Naive B cell (primary cell): ENCODE measurements at places on chromosomes 6 and 20.

GRCh38 chr6:100101644-100102043, 107.6 kb upstream of the MCHR2 start:
- DNase-seq = no peak

DNA sequence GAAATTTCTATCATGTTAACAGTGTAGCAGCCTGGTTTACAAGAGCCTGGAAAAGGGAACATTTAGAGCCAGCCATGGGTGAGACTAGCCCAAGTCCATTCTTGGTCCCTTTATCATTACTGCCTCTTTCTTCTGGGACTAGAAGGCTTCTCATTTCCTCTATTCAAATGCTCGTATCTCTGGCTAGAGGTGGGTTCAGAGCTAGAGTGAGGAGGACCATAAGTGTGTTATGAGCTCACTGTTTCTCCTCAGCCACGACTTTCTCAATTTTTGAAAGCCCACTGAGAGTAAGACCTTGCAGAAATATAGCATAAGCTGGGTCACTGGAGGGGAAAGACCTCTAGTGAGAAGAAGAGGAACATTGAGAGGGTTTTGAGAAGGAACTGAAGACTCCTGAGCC, 100.0 kb downstream of the SOBP start:
- no peak for DNase-seq

- no peak for DNase-seq
Observed at GRCh38 chr6:53792016-53792415, 2.8 kb upstream of the LRRC1 start.

DNA sequence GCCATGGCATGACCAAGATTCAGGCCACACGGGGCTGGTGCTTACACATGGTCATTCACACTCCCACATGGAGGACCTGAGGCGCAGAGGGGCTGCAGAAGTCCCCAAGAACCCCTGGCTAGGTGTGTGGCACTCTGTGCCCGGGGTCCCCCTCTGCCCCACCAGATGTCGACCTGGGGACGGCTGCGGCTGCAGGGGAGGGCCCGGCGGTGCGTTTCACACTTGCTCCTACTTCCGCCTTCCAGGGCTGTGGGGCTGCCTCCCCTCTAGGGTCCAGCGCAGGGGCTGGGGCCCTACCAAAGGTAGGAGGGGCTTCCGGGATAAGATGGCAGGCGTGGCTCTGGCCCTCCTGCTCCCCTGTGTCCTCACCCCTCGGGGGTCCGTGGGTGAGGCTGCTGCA, 81.1 kb upstream of the SLCO4A1 start:
- peak; percentile 17 for DNase-seq

DNA sequence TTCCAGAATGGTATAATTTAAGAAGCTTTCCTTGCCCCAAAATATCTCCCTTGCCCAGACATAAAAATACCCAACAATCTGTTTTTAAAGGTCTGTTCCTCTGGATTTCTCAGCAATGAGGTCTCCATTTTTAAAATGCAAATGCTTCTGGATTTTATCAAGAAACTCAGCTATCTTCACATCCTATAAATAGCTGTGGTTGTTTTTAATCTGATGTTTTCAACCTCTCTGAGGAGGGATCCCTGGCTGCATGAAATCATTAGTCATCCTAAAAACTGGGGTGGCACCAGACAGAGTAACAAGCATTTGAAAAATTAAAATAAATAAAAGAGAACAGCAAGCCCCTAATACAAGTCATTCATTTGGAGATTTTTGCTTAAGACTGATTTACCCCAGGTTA, 168.5 kb upstream of the ID4 start:
- no peak for DNase-seq

DNA sequence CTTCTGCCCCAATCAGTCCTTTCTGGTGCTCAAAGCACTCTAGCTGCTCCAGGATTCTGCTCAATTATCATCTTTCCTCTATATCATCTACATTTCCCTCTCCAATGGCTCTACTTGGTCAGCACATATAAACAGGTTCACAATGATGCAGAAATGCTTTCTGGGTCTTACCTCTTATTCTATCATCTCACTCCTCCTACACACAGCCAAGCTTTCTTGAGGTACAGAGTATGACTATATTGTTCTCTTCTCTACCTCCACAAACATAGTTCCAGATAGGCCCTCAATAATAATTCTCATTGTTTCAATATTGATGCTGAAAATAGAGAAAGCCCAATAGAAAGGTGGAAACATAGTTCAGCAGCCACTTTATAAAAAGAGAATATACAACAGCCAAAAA, 48.2 kb downstream of the HIVEP2 start:
- DNase-seq = no peak

DNA sequence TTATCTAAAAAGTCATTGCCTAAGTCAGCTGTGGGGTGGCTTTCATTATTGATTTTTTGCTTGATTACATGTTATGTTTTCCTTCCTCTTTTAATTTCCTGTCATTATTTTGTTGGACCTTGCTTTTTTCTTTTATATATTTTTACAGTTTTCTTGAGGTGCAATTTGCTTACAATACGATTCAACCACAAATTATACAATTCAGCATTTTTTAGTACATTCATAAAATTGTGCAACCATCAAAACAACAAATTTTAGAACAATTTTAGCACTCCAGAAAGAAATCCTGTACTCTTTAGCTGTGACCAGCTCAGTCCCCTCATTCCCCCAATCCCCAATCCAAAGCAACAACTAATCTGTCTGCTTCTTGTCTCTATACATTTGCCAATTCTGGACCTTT, 608.9 kb downstream of the C6orf118 start:
- no peak for DNase-seq

- DNase-seq = no peak
Observed at GRCh38 chr6:56370127-56370540, 122.8 kb upstream of the COL21A1 start.

- no peak for DNase-seq
Observed at GRCh38 chr6:153539602-153540001, 408.5 kb upstream of the RGS17 start.

DNA sequence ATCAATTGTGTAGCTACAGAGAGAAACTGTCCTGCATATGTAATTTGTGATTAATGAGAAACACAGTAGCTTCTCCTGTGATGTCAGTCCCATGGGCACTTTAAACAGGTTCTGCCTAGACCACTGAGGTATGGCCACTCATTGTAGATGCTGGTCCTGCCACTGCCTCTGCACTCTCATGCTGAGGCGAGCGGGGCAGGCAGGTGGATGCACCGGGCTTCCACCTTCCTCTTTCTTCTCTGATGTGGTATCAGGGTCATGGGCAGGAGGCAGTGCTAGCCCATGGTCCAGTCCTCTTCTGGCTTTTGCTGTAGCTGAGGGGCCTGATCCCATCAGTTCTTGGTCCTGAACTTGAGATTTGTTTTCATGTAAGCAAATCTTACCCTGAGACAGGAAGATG, 58.7 kb downstream of the ADGB start:
- no peak for DNase-seq

DNA sequence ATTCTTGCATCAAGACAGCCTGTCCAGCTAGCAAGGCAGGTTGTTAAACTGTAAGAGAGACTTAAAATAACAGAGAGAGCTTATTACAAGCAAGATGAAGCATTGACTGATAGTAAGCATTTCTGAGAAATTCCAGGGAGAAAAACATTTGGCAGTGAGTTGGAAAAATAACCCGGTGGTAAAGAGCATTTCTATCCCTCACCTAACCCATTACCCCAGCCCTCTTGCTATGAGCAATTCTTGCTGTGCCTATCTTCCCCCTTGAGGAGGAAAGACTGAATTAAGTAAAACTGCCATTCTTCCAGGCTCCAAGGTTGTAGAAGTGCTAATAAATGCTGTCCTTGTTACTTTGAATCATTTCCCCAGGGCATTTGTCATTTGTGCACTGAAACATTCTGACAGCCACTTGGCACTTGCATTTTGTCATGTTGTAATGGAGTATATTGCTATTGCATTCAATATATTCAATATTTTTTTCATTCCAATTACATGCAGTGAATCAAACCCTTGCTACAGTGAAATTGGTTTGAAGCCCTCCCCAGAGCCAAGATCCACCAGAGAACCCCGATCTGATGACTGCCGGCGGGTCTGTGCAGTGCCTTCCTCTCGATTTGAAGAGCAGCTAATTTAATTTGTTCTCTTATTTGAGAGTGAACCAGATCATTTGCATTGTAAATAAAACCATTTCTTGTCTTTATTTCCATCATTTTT, 291.1 kb downstream of the HIVEP2 start:
- no peak for DNase-seq

GRCh38 chr6:168091381-168092264, 12.6 kb upstream of the FRMD1 start:
- DNase-seq = no peak

GRCh38 chr6:35522660-35523658, 10.3 kb upstream of the TULP1 start:
- peak; percentile 59 for DNase-seq

DNA sequence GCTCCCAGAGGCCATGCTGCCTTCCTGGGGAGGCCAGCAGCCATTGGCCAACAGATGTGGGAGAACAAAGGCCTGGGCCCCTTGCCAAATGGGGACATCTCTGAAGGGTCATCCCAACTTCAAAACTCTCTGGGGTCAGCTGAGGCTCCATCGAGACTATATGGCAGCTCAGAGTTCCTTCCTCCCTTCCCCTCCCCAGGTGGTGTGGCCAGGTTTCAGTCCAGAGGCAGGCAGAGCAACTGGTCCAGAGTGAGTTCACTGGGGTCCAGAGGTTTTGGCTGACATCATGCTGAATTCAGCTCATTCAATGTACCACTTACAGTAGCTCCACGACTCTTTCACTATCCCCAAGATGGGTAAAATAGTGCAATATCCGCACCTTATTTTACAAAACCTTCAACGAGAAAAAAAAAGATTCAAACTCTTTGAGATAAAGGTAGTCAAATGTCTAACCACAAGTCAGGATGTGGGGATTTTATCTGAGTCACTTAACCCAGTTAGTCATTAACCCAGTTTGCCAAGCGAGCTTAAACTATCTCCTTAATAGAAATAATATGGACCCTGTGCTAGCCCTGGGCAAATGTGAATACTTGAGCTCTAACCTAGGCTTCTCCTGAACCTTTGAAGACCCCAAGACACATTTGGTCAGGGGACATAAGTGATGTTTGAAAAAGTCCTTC, 108.4 kb upstream of the PLEKHG1 start:
- DNase-seq = no peak

DNA sequence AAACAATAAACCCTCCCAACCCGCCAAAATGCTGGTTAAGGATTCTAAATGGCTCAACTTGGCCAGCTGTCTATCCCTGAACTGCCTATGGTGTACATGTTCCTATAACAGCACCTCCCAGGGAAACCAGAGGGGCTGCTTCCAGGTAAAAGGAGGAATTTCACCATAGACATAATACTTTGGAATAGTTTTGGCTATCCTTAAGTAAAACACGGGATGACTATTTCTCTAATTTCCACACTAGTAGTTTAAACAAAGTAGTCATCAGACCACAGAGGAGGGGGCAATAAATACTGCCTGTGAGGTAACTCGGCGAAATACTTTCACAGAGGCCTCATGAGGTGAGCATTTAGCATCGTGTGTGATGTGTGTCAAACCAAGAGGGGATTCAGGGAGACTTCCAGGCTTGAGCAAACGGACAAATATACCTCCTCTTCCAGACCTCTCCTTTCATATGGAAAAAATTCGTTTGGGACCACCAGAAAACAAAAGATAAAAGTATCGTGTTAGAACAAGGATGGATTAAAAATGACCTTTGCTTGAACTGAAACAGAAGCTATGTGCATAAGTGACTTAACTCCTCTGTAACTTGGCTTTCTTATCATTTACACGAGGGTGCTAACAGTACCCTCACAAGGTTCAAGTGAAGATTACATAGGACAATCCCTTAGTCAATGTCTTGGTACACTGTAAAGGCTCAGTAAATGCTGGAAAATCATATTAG, 1.0 kb upstream of the XRN2 start:
- no peak for DNase-seq

GRCh38 chr6:41724586-41725501, 10.6 kb downstream of the TFEB start:
- DNase-seq = no peak

- no peak for DNase-seq
Observed at GRCh38 chr20:18904192-18904591, 90.6 kb downstream of the SCP2D1 start.

- no peak for DNase-seq
Observed at GRCh38 chr6:30743099-30744053, 889 bp upstream of the FLOT1 start.

GRCh38 chr20:3175270-3175669, 1.9 kb upstream of the LZTS3 start:
- DNase-seq = no peak

GRCh38 chr6:7431674-7432390, 42.2 kb downstream of the RIOK1 start:
- DNase-seq = no peak

- DNase-seq = no peak
Observed at GRCh38 chr20:36366623-36367369, 60.7 kb downstream of the DLGAP4 start.

- no peak for DNase-seq
Observed at GRCh38 chr6:158805698-158806377, 13.3 kb downstream of the EZR start.

- DNase-seq = no peak
Observed at GRCh38 chr6:41027241-41027640, 11.8 kb downstream of the UNC5CL start.

GRCh38 chr6:33759887-33760629, 13.4 kb upstream of the IP6K3 start:
- no peak for DNase-seq

- no peak for DNase-seq
Observed at GRCh38 chr20:33688938-33689424, 2.8 kb upstream of the E2F1 start.

DNA sequence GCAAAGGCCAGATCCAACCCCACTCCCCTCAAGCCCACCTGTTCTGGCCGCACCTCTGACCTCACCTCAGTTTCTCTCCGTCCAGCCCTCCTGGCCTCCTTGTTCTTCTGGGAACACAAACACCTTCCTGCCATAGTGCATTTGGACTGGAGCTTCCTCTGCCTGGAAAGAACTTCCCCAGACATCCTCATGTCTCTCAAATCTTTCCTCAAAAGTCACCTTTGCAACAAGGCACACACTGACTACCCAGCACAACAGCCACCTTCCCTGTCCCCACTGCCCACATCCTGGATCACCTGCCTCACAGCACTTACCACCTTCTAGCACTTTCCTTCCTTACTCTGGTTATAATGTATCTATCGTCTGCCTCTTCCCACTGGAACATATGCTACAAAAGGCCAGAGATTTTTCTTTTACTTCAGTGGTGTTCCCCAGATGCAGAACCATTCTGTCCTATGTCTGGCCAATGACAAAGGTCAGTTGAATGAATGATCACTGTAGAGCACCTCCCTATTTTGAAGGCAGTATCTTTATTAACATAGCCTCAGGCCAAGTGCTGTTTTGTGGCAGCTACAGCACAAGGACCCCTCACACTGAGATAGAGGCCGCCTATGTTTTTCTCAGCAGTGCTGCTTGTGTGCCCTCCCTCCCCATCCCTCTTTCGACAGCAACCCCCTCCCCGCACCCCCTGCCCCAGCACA, 4.1 kb downstream of the HLA-B start:
- DNase-seq = peak; percentile 24

- DNase-seq = no peak
Observed at GRCh38 chr6:139262519-139263300, 29.1 kb downstream of the TXLNB start.

- DNase-seq = peak; percentile 84
Observed at GRCh38 chr6:11374036-11375010, 141.9 kb upstream of the NEDD9 start.
